ENCODE measurements at places on chromosomes 3 and 15.

DNA sequence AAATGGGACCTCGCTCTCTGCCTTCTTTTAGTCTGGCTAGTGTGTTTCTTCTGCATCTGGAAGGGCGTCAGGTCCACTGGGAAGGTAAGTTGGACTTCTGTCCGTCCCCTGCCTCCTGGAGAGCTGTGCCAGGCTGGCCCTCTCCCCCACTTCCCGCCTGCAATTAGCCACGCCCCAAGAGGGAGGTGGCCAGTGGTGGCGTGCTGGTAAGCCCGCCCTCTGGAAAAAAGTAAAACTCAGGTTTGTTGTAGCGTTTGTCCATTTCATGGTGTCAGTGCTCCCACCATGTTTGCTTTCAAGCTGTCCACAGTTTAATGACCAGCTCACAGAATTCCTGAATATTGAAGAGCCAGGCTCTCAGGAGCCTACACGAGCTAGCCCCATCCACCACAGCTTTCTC lies 55.6 kb downstream of the SLC6A6 start:
- DNase-seq: peak; percentile 73

DNA sequence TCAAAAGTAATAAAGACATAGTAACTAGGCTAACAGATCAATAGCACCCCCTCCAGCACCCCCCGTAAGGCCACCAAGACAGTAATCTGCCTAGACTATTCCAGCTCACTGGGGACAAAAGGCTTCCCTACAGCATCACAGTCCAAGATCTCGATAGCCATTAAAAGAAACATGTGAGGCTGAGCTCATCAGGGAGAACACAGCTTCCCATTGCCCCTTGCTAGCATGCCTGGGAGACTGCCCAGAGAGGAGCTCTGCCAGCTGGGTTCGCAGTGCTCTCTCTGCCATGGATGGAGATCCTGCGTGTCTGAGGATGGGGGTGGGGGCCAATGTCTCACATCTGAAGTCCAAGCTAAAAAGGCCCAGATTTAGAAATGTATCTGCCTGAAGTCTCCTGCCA lies 17.8 kb downstream of the LRIG1 start:
- no peak for DNase-seq

DNA sequence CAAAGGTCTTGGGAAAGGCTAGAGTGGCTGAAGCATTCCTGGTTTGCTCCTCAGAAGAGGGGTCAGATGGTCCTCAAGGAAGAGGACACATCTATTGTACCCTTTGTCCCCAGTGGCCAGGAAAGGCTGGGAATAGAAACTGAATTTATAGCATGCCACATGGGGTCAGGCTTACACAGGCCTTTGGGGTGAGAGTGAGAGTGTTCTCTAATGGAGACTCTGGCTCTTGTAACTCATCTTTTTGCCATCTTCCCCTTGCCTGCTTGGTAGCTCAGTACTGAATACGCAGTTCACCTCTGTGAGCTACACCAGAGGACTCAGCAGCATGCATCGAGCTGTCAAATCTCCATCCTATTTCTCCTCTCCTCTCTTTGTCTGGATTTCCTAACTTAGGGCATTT lies 87.5 kb downstream of the ATP2B2 start:
- no peak for DNase-seq

GRCh38 chr3:66279168-66279567 lies 58.4 kb downstream of the SLC25A26 start:
- DNase-seq: no peak

DNA sequence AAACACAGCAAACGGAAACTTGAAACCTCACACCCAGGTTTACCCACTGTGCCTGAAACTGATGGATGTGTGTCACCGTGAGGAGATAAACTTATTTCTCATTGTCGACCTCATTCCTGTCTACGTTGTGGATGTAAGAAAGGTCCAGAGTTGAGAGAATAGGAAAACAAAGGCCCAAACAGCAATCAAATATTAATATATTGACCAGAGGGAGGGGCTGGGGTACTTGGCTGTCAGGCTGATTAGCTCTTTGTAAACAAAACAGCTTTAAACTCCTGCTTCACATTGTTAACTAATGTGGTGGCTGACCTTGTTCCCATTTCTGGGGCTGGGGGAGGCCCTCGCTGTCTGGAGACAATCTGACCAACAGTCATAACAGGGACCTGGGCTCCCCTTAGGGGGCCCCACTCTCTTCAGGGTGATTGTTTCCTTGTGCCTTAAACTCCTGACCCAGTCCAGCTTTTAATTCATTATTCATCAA lies 937.6 kb downstream of the MCTP2 start:
- DNase-seq: no peak

GRCh38 chr3:118943597-118943996 lies 91.0 kb downstream of the IGSF11 start:
- no peak for DNase-seq

- no peak for DNase-seq
These were observed 12.8 kb upstream of the SETMAR start for GRCh38 chr3:4290272-4290893.

DNA sequence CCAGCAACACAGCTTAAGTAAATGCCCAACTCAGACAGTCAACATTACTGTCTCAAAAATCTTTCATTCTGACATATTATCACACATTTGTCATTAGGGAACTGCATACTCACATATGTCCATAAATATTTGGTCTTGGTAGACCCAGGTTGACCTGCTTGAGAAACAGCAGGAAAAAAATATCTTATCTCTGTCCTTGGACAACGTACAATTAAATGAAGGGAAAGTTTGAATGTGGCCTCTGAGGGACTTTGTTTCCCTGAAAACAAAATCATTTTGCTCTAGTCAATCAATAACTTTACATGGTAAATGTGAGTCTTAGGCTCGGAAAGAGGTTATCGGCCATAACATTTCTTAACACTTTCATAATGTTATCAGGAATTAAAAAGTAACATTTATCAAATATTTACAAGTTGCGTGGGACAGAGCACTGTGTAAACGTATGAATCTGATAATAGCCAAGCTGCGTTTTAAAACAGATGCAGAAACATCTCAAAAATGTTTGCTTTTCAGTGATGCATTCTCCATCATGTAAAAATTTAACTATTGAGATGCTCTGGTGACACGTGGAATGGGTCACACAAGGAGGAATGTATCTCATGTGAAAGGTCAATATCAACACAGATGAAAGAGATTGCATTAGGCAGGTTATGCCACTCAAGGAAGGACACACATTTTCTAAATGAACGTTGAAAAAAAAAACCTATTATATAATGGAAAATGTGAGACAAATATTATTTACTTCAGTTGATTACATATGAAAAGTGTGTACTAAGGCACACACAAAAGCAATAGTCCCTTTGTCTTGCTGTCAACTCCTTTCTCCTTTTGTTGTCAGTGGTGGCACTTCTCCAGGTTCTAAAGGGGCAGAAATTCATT lies 304.4 kb downstream of the WDR72 start:
- DNase-seq: no peak

DNA sequence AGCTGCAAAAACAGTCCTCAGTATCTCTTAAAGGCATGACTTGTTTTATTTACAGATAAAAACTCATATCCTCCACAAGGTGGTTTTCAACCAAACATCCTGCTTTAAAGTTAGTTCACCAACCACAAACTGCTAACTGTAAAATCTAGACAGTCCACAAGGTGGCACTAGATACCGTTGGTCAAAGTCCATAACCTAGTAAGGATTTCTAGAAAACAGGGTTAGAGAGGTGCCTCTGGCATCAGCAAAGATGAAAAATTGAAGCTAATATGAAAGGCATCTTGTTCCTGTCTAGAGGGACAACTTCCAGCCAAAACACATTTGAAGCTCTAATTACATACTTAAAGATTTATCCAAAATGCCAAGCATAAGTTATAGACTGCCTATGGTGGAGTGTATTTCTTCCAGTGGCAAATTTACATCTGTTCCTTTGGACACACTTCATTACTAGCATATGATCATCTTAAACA lies 56.0 kb downstream of the ZMAT3 start:
- DNase-seq: no peak

DNA sequence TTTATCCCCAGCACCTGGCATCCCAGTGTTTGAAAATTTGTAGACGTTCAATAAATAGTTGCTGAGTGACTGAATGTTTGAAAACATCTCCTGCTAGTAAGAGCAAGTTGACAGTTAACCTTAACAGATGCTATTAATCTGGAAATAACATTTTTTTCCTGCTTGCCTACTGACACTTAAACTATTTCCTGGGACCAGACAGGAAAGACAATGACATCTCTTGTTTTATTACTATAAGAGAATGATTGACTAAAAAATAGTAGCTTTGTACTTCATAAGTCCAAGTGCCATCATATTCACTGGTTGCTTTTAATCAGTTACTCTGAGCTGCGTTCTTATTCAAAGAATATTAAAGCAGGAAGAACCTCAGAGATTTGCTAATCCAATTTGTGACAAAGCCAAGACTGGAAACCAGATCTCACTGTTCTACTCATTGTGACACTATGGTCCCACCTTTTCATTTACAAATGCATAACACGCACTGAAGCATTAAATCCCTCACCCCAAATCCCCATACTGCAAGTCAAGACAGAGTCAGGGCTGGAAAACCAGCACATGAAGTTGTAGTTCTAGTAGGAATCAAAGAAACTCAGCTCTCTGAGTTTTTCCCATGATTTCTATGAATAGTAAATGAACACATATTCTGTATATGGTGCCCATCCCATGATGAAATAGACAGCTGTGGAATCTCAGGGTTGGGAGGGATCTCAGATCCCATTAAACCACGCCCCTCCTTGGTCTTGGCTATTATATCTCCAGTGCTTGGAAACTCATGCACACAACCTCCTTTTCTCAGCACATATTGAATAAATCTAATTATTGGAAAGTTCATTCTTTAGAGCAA lies 212.7 kb upstream of the P2RY1 start:
- no peak for DNase-seq

DNA sequence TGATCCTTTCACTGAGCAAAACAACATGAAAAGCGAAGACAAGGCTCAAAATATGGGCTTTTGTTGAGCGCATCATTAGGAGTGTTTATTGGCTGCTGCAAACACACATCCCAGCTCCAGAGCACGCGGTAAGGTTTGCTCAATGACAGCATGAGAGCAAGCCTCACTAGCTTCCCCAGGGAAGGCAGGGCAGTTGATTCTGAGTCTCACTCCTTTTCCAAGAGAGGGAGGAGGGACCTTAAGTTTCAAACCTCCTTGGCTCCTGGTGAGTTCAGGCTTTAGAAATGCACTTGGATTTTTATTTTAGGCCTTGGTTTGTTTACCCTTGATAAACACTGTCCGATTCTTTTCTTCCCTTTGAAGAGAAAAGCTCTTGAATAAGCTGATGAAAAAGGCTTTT lies 69.1 kb upstream of the CACNA2D3 start:
- DNase-seq: peak; percentile 62

DNA sequence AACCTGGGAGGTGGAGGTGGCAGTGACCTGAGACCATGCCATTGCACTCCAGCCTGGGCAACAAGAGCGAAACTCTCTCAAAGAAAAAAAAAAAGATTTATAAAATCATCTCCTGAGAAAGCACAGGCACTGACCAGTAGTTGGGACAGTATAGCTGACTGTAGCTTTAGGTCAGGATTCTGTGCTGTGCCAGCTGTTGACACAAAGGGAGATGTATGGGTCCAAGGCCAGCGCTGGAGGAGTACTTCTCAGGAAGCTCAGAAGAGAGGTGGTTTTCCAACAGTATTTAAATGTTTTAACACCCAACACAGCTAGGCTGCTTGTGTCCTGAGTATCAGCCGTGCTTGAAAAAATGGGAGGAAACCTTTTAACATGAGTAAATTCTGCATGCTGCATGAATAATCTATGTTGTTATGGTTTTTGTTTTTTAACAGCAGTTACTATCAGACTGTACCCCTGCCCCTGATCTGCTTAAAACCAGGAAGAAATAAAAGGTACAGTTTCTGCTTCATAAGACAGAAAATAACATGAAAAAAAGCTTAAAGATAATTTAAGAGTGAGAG lies 6.5 kb downstream of the RAMAC start:
- no peak for DNase-seq

DNA sequence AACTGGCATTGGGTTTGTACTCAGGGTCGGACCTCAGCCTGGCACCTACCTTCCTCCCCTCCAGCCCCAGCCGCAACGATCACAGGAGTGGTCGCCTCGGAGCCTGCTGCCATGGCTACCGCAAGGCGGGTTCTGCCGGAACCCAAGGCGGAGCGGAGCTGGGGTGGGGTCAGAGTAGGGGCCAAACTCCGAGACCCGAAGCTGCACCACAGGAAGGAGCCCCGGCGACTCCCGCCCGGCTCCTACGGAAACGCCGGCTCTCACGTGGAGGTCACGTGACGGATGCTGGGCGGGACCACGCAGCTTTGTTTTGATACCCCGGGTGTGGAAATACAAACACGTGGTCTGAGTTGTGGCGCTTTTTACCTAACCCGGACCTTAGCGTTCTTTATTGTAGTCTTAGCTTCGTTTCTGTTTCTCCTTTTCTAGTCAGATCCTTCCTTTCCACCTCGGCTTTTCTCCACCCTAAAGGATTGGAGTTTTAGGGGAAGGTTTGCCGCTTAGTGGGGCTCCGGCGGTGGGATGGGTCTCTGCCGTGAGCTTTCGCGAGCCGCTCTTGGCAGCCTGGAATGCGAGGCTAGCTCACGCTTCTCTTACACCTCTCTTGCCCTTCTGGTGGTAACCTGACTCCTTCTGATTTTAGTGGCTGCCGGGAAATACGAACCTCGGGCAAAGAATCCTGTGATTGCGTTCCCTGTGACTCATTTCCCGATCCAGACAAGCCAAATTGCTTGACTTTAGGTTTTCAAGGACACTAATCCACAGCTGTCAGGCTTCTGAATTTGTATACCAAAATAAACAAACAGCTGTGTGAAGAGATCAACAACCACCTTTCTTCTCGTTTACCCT lies at the start of gene HSPBAP1:
TSS of gene HSPBAP1 (minus strand) at position 264 of the 849 bp plus-strand sequence. CDS start at position 113, 151 bp downstream.
- peak; percentile 96 for DNase-seq

- no peak for DNase-seq
These were observed 651.7 kb upstream of the CCDC54 start for GRCh38 chr3:106725566-106725965.

GRCh38 chr3:88807491-88808105 lies 299.8 kb upstream of the EPHA3 start:
- DNase-seq: no peak

Measured in upper lobe of left lung (tissue), 6 donors.